Left ventricle myocardium superior (tissue), 1 donor: ENCODE measurements at places on chromosomes 3 and 15. TPM values are rescaled to one million over a fixed set of nuclear protein-coding genes. Genes with fewer than 3 reads are reported as not detected.

LYZL4 gene
- total RNA-seq: not detected

TRH gene
- not detected for total RNA-seq

CCNB2 gene
- total RNA-seq: 0.42 TPM

CCDC9B gene
- total RNA-seq: 169 TPM

PYGO1 gene
- 7.8 TPM for total RNA-seq

UBA5 gene
- total RNA-seq: 38.3 TPM
